ENCODE measurements at places on chromosomes 5 and 9. TPM values are rescaled to one million over a fixed set of nuclear protein-coding genes. Genes with fewer than 3 reads are reported as not detected.

- H3K27ac ChIP-seq, result no peak overlapping the region
- H3K4me1 ChIP-seq, result no peaks in the 10 kb centered on the region
- no peaks in the 10 kb centered on the region for H3K27me3 ChIP-seq
- no peak overlapping the region for H3K4me3 ChIP-seq
Measured at GRCh38 chr5:128357226-128357625, 180.8 kb downstream of the FBN2 start.

DNA sequence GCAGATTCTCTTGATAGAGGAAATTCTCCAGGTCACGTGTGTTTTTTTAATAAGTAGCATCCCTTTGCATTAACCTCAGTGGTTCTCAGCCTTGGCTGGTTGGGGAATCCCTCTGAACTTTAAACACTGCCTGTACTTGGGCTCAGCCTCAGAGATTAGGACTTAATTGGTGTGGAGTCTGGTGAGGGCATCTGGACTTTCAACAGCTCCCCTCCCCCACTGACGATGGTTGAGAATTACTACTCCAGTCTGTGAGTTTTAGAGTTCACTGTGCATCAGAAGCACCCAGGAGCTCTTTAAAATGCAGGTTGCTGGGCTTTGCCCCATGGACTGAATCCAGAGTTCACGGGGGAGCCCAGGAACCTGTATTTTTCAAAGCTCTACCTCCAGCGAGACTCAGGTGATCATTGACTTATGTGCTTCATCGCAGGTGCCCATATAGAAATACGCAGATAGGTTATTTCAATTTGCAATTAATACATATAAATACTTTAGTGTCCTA lies 71.4 kb downstream of the DAPK1 start:
- no peak overlapping the region for H3K4me3 ChIP-seq
- no peak overlapping the region for H3K27ac ChIP-seq
- no peaks in the 10 kb centered on the region for H3K4me1 ChIP-seq
- no peaks in the 10 kb centered on the region for H3K27me3 ChIP-seq

GRCh38 chr5:2752059-2752820 lies 763 bp upstream of the IRX2 start:
- peak overlapping the region; percentile 55 for H3K4me3 ChIP-seq
- peak; percentile 59 for DNase-seq
- H3K36me3 ChIP-seq, result no peaks in the 10 kb centered on the region
- peak overlapping the region; percentile 58 for H3K27ac ChIP-seq
- H3K27me3 ChIP-seq, result peaks cover 98% of the 10 kb centered on the region
- H3K4me1 ChIP-seq, result peaks cover 12% of the 10 kb centered on the region

- DNase-seq, result no peak
- no peak overlapping the region for H3K4me3 ChIP-seq
- H3K27me3 ChIP-seq, result peaks cover 16% of the 10 kb centered on the region
- H3K27ac ChIP-seq, result no peak overlapping the region
Measured at GRCh38 chr5:1925111-1926070, 42.7 kb upstream of the IRX4 start.

- H3K27me3 ChIP-seq, result no peaks in the 10 kb centered on the region
- no peaks in the 10 kb centered on the region for H3K36me3 ChIP-seq
- no peak for DNase-seq
- H3K4me1 ChIP-seq, result no peaks in the 10 kb centered on the region
- no peak overlapping the region for H3K4me3 ChIP-seq
Measured at GRCh38 chr9:22039258-22039657, 30.2 kb upstream of the CDKN2B start.

The TTC23L gene
- 0.66 TPM for total RNA-seq
